Activated T-helper 1 cell treated with anti-CD3 and anti-CD28 coated beads, Interleukin-2, amount 50 U/mL, for 16 hours (primary cell): ENCODE measurements at places on chromosomes 4 and X.

DNA sequence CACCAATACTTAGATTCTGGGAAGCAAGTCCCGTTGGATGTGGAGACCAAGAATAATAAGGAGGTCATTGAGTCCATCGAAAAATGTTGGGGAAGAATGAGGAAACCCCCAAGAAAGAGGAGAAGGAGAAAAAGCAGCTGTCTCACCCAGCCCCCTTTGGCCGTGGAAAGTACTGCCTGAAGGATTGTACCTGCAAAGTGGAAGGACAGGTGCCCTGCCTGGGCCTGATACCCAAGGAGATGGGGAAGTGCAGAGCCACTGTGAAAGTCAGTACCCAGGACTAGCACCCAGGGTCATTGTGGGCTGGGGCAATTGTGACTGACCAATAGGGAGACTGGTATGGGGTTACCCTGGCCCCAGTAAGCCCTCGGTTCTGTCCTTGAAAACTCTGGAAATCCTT is 13.8 kb upstream of the CFAP299 start:
- DNase-seq, result no peak

DNA sequence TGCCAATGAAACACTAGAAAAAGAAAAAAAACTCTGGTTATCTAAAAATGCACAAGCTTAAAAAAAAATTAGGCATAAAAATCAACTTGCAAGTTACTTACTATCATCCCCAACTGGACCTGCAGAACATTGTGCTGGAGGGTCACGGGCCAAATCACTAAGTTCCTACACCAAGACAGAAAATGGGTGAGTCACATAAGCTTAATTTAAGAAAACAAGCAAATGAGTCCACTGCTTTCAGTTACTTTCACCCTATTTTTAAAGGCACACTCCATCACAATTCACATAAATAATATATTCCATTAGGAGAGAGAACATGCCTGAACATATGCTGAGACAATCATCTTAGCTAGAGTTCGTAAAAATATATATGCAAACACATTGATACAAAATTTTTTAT is 17.7 kb downstream of the UBE2D3 start:
- no peak for DNase-seq

DNA sequence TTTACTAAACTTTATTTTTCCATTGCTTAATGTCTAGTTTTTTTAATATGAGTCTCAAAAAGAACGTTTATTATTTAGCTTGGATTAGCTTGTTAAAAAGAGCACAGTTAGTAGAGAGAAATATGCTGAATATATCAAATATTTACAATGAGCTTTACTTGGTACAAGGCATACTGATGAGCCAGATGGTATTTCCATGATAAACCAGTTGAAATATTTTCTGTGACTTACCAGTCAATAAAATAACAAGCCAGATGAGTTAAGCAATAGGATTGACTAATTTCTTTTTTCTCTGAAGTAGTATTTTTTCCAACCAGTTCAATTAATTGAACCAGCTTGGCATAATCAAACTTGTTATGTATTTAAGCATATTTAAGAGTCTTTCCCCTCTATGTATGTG is 134.1 kb downstream of the KLHL34 start:
- DNase-seq, result no peak

GRCh38 chrX:13007519-13008188 is 32.7 kb downstream of the TMSB4X start:
- no peak for DNase-seq

GRCh38 chrX:38919202-38919601 is 117.9 kb downstream of the MID1IP1 start:
- DNase-seq, result no peak

DNA sequence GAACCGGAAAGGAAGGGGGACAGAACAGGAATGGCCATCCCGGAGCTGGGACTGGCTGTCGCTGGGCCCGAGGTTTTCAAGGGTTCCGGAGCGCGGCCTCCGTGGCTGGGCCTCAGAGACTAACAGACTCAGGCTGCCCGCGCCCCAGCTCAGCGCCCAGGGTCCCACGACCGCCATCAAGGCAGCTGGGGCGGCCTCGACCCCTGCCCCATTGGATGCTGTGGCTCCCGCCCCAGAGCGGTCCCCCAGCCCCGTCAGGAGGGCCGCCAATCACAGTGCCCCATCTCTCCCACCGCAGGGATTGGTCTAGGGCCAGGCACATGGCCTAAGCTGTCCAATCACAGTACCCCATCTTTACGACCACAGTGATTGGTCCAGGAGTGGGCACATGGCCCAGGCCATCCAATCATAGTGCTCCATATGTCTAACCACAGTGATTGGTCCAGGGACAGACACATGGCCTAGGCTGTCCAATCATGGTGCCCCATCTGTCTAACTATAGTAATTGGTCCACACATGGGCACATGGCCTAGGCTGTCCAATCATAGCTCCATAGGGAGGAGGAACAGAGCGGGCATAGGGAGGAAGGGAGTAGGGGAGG is 105.3 kb upstream of the NKX1-1 start:
- no peak for DNase-seq

DNA sequence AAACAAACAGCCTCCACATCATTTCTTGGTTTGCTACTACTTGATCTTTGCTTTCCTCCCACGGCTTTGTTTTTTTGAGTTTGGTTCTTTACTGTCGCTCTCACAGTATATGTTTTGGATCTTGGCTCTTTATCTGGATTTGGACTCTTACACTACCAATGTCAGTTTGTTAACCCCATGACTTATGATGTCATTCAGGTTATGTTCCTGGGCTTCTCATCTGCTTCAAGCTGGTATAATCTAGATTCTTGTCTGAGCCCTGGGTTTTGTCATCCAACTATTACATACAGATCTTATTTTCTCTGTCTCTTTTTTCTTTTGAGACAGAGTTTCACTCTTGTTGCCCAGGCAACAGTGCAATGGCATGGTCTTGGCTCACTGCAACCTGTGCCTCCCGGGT is 482.9 kb upstream of the TEX13C start:
- no peak for DNase-seq

DNA sequence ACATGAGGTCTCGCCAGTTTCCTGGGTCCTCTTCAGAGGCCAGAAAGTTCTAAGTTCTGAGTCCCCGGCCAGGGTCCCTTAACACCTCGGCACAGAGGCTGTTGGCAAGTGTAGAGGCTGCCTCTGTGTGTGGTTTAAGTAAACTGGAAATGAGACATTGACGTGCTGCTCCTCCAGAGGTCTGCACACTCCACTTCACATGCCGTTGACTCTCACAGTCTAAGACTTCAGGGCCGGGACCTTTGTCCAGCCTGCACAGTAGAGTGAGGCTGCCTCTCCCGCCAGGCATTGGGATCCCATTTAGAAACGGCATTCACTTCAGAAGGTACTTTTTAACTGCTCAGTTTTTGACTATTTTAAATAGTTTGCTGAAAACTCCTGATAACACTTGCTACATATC is 10.6 kb upstream of the TADA2B start:
- no peak for DNase-seq

- no peak for DNase-seq
These were observed 135.0 kb downstream of the GC start for GRCh38 chr4:71648923-71649322.

GRCh38 chr4:37599092-37599790 is 86.9 kb downstream of the RELL1 start:
- no peak for DNase-seq

GRCh38 chr4:124883632-124884031 is 171.1 kb upstream of the ANKRD50 start:
- DNase-seq, result no peak

DNA sequence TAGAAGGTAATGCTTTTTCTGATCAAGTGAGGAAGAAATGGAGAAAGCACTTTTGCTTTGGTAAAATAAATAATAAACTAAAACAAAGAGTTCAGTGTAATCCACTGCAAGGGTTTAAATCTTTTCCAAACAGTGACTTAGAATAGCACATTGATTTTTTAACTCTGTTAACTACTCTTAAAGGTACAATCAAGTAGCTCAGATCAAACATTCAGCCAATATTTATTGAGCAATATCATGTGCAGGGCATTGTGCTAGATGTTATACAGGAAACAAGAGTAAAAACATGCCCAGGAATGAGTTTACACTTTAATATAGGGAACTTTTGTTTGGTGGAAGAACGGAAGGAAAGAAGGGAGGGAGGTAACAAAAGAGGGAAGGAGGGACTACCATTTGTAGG is 479.8 kb downstream of the KLHL13 start:
- DNase-seq, result no peak

GRCh38 chr4:91113130-91113706 is 986.0 kb downstream of the CCSER1 start:
- no peak for DNase-seq

- no peak for DNase-seq
These were observed 97.3 kb upstream of the DDX3X start for GRCh38 chrX:41236629-41237028.

- DNase-seq, result no peak
These were observed 637.8 kb upstream of the ADGRL3 start for GRCh38 chr4:60562334-60562733.

DNA sequence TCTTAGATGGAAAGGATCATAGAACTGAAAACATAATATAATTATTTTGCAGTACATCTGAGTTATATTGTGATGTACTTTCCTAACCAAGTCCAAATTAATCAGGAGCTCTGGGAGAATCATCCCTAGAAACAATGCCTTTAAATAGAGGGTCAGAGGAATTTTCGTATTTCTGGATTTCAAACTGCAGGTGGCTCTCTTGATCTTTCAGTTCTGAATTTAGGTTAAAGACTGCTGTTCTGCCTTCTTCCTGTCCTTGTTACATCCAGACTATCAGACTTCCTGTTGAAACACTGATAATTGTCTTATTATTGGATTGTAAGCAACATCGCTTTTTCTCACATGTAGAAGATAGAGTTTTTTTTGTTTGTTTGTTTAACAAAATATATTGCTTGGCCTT is 142.7 kb downstream of the RPA4 start:
- no peak for DNase-seq

DNA sequence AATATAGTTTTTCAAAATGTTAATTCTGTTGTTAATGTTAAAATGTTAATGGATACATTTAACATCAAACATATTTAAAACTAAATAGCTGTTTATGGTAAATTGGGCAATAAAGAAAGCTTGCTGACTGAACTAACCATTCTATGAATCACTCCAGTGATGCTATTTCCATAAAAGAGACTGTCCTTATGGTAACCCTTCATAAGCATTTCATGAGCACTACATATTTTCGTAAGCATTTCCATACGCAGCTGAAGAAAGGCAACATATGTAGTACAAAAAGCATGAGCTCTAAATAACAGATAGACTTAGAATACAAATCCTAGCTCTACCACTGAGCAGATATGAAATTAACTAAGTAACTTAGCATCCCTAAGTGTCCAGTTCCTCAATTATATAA is 188.9 kb downstream of the COL25A1 start:
- no peak for DNase-seq

DNA sequence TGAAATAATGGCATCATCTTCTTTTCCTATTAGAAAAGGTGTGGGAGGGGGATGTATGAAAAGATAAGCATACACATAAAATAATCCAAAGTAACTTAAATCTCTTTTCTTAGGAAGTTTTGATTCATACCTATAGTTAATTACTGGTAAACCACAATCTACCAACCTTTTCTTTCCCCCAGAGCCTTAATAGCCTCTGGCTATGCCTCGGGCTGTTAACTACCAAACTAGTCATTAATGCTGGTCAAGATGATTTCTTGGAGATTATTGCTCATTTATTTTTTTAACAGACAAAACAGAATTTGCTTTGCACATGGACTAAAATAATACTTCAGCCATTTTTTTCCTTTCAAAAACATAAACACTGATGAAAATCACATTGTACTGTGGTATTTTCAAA is 16.9 kb downstream of the NAA11 start:
- no peak for DNase-seq

DNA sequence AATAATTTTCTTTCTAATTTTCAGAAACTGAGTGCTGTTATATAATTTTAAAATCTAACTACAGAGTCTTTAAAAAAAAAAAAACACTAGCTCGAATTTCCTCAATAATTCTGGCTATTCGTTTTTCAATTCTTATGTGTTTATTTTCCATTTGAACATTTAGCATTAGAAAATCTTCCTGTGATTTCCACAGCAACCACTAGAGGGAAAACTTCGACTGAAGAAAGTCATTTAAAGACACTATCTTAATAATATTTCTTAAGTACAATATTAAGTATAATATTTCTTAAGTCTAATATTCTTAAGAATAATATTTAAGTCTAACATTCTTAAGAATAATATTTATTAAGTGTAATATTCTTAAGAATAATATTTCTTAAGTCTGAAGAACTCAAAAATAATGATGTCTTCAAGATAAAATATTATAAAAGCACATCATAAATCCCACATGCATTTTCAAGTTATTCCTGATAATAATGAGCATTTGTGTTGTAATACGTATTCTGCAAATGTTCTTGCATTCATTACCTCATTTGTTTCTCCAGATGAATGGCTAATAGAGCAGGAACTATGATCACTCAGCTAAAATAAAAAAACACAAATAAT is 118.4 kb upstream of the WDR17 start:
- DNase-seq, result no peak

GRCh38 chrX:39811376-39811775 is 286.4 kb downstream of the BCOR start:
- no peak for DNase-seq

- no peak for DNase-seq
These were observed 205.7 kb downstream of the FAT4 start for GRCh38 chr4:125520258-125520990.

DNA sequence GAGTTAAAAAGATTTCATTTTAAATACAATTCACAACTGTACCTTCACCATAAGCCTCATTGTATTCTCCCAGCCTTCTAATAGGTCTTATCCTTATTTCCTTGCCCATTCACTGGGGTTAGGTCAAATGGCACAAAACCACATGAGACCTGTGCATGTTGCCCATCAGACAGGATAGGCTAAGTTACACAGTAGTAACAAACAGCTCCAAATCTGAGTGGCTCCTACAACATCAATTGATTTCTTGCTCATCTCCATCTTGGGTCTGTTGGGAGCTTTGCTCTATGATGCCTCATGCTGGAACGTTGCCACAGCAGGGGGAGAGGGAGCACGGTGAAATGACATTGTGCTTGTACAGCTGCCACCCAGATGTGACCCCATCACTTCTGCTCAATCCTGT is 70.6 kb downstream of the DHX15 start:
- DNase-seq, result no peak

- DNase-seq, result no peak
These were observed 14.0 kb downstream of the TAPT1 start for GRCh38 chr4:16212138-16212782.

DNA sequence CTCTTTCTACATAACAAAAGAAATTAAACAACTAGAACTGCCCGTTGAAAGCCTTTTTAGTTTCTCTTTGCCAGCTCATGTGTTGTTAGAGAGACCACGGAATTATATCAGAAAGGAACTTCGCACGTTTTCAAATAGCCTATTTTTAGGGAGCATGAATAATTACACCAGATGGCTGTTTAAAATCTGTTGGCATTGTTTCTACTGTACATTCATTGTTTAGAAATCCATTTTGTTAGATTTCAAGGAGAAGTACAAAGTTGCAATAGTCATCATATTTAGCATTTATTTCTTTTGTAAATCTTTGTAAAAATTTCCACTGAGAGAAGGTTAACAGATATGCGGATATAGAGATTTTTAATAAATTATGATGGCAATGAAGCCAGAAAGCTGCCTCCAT is 403.0 kb upstream of the HS3ST1 start:
- no peak for DNase-seq
